Endothelial cell of umbilical vein (primary cell): ENCODE measurements at places on chromosomes 12 and 14.

DNA sequence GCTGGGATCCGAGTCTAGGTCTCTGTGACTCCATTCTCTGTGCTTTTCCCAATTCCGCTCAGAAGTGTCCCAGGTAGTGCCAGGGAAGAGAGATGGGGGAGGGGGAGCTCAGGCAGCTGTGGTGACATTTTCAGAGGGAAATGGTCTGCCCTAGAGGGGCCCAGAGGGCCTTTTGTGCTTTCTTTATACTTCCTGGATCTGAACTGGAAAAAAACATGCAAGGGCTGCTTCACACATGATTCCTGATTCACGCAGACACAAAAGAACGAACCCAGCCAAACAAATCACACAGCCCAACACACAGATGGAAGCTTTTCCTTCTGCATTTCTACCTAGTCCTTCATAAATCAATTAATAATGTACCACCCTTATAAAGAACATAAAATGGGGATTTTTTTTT, 26.5 kb downstream of the GPR68 start:
- peaks cover 22% of the 10 kb centered on the region for H3K4me1 ChIP-seq
- peaks cover 14% of the 10 kb centered on the region for H3K36me3 ChIP-seq
- H3K27me3 ChIP-seq: no peaks in the 10 kb centered on the region
- no peak overlapping the region for H3K27ac ChIP-seq
- peak; percentile 54 for DNase-seq

DNA sequence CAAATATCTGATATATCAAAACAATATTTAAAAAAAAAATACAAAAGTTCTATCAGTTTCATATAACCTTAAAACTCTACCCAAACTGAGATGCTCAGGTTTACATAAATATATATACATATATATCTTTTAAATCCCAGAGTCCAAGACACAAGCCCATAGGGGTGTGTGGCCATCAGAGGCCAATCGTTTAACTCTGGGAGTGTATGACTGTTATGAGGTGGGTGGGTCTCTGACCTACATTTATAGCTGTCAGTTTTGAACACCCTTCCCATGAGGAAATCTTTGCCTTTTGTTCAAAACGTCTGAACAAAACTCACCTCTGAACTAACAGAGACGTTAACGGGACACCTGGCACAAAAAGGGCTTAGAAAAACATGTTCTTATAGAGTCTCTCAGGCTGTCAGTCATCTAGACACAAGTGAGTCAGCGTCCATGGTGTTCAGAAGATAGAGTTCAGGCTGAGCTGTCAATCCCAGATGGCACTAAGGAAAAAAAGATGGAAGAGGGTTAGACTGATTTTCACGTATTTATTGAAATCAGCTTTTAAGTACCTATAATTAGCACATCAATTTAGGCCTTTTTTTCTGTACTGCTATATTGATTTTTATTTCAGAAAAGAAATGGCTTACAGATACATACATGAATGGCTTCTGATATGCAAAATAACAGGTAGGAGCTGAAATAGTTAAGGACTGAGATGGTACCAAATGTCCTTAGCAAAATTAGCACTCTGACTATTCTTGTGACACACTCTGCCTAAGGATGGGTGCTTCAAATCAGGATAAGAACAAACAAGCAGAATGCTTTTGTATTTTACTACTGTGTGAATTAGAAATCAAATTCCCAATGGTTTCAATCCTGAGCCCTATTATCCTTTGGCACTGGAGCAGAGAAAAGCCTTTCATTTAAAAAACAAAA, 29.2 kb downstream of the HIGD1C start:
- no peaks in the 10 kb centered on the region for H3K27me3 ChIP-seq
- peaks cover 18% of the 10 kb centered on the region for H3K4me1 ChIP-seq
- peaks cover 3% of the 10 kb centered on the region for H3K36me3 ChIP-seq
- DNase-seq: no peak
- H3K4me3 ChIP-seq: no peak overlapping the region

- no peaks in the 10 kb centered on the region for H3K4me1 ChIP-seq
- no peak overlapping the region for H3K27ac ChIP-seq
- H3K4me3 ChIP-seq: no peak overlapping the region
Observed at GRCh38 chr14:105866841-105867321, 340.5 kb downstream of the TMEM121 start.

DNA sequence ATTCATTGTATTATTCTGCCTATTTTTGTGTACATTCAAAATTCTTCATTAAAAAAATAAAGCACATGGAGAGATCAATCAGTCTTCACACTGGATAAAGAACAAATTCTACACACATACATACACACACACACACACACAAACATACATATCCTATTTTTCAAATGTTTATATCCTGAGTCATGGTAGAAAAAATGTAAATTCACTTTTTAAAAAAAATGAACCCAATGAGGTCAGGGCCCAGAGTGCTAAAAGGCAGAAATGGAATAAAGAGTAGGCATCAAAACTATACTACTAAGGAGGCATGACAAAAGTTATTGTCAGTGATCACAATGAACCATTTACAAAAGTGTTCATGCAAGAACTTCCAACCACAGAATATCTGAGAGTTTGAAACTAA, 17.3 kb downstream of the GALC start:
- H3K27me3 ChIP-seq: no peaks in the 10 kb centered on the region
- DNase-seq: no peak
- H3K4me3 ChIP-seq: no peak overlapping the region
- H3K27ac ChIP-seq: no peak overlapping the region
- H3K36me3 ChIP-seq: no peaks in the 10 kb centered on the region

- no peaks in the 10 kb centered on the region for H3K27me3 ChIP-seq
- no peak for DNase-seq
- no peak overlapping the region for H3K4me3 ChIP-seq
- H3K4me1 ChIP-seq: no peaks in the 10 kb centered on the region
- H3K36me3 ChIP-seq: peaks cover 19% of the 10 kb centered on the region
- no peak overlapping the region for H3K27ac ChIP-seq
Observed at GRCh38 chr12:123726244-123726643, 14.1 kb downstream of the ATP6V0A2 start.

DNA sequence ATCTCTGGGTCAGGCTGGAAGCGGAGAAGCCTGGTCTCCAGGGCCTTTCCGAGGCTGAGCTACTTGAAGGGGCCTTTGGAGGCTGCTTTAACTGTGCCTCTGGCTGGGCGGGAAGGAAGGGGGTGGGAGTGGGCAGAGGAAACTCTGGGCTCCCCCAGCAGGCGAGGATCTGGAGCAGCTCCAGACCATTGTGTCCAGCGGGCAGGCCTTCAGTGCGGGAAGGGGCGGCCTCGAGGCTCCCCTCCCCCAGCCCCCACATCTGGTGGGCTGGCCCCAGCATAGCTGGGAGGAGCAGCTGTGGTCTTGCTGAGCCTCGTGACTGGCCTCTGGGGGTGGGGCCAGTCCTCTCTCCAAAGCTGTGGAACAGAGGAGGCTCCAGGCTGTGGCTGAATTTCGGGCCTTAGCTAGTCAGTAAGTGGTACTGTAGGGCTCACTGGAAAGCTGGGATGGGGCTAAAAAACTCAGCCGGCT, 3.4 kb downstream of the TAMALIN start:
- peak overlapping the region; percentile 78 for H3K27ac ChIP-seq
- peaks cover 37% of the 10 kb centered on the region for H3K4me1 ChIP-seq
- DNase-seq: peak; percentile 97
- H3K27me3 ChIP-seq: no peaks in the 10 kb centered on the region

DNA sequence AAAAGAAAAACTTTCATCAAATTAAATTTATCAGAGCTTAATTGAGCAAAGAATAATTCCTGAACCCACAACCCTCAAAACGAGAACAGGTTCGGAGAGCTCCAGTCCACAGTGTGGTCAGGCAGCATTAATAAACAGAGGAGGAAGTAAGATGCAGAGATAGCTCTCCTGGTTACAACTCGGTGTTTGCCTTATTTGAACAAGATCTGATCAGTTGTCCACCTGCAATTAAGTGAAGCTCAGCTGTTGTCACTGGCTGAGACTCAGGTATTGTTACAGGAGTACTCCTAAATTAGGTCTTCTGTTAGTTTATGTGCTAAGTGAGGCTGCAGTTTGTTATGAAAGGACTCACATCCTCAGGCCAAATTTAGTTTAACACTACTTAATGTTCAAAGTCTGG, 451.4 kb upstream of the PDE3A start:
- no peak overlapping the region for H3K4me3 ChIP-seq
- H3K27ac ChIP-seq: no peak overlapping the region
- no peaks in the 10 kb centered on the region for H3K27me3 ChIP-seq
- peaks cover 5% of the 10 kb centered on the region for H3K4me1 ChIP-seq
- no peaks in the 10 kb centered on the region for H3K36me3 ChIP-seq

- H3K4me1 ChIP-seq: peaks cover 6% of the 10 kb centered on the region
- H3K36me3 ChIP-seq: no peaks in the 10 kb centered on the region
- no peaks in the 10 kb centered on the region for H3K27me3 ChIP-seq
- no peak overlapping the region for H3K4me3 ChIP-seq
Observed at GRCh38 chr12:124044021-124044420, 71.0 kb downstream of the ZNF664 start.

- no peak for DNase-seq
- no peak overlapping the region for H3K27ac ChIP-seq
- peaks cover 2% of the 10 kb centered on the region for H3K27me3 ChIP-seq
- no peaks in the 10 kb centered on the region for H3K36me3 ChIP-seq
- no peaks in the 10 kb centered on the region for H3K4me1 ChIP-seq
Observed at GRCh38 chr12:25054783-25055144, 105.9 kb upstream of the BCAT1 start.
